DMS153 (cell line): ENCODE measurements at places on chromosomes 6 and 20.
A peak's percentile ranks its signal among the peaks of the same experiment; 100 is the strongest.

GRCh38 chr6:40735521-40735920 is 148.4 kb upstream of the LRFN2 start:
- DNase-seq, result no peak

- no peak for DNase-seq
These were observed 11.3 kb upstream of the ZNF335 start for GRCh38 chr20:45983279-45983743.

DNA sequence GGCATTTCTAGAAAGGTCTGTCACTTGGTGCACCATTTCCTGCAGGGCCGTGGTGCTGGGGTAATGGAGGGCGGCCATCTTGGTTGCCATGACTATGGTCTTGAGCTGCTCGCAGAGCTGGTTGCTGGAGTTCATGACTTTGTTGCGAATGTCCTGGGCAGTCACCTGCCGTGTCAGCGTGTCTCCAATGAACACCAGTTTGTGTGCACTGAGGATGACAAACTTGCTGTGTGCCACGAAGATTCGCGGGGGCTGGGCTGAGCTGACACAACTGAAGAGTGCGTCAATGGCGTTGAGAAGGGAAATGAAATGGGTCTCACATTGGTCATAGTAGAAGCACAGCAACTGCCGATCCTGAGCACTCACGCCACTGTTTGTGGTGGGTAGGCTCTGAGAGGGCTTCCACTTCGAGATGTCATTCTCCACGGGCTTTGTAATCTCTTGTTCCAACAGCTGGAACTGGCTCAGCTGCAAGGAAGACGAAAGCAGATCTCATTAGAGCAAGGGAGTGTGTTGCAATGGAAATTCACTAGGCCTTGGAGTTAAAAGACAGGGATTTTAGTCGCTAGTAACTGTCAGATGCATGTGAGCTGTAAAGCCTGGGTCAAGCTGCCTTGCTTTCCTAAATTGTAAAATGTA is 47.1 kb downstream of the NEDD9 start:
- DNase-seq, result no peak

- DNase-seq, result no peak
These were observed 14.1 kb downstream of the NINL start for GRCh38 chr20:25571240-25571639.

GRCh38 chr6:4394786-4395185 is 259.4 kb upstream of the ECI2 start:
- DNase-seq, result peak; percentile 89

DNA sequence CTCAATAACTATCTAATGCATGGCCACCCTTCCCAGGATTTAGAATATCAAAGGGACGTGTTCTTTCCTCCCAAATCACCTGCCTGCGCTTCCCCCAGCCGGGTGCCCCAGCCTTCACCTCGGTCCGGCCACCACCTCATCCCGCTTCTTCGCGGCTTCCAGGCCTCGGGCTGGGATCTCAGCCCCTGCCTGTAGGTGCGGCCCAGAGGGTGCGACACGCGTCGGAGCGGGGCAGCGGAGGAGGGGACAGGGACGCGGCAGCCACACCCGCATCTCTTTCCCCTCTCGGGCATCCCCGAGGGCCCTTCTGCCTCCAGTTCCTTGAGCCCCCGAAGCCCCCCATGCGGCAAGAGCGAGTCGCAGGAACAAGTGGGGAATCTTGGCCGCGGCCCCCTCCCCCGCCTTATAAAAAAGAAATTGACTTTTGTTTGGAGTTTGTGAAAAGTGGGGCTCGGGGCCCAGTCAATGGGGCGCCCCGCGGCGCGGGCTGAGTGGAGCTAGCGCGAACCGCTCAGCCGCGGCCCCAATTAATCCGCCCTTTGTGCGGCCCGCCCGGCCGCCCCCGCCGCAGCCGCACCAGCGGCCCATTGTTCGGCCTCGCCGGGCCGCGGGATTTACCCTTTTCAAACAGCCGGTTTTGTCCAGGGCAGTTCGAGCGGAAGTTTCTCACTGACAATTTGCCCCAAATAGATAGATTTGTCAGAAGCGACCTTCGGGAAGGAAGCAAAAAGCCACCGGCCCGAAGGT is 8.4 kb upstream of the NR2E1 start:
- no peak for DNase-seq

- peak; percentile 85 for DNase-seq
These were observed 123.3 kb upstream of the COL21A1 start for GRCh38 chr6:56370561-56371211.

DNA sequence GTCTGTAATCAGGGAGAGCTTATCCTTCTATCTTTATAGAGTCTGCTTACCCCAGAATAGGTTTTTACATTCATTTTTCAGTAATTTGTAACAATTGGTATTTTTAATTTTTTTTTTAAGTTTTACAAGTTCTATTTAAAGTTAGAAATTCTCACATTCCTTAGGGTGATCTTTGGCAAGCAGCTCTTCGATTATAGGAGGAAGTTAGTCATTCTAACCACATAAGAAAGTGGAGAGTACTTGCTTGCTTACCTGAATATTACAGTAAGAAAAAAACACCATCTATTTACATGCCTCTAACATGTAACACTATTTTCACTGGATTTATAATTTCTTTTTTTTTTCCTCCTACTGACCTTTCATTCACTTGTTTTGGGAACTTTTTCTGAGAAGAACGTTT is 6.7 kb downstream of the TSHZ2 start:
- DNase-seq, result no peak

- no peak for DNase-seq
These were observed 79.8 kb downstream of the GINS1 start for GRCh38 chr20:25487306-25487705.
